ENCODE measurements at places on chromosomes 2 and 18.

DNA sequence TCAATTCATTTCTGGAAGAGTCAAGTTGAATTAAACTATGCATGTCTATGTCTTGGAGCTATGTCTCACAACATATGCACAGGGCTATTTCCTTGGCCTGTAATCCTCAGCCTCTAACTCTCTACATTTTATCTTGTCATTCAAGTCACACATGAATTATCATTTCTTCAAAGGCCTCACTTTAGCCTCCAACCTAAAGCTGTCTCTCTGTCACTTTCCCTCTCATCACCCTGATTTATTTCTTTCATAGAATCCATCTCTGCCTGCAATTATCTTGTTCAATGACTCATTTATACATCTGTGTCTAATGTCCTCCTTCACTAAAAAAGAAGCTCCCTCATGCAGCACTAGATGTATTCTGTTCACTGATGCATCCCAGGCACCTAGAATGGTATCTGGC, 614.2 kb upstream of the REG3G start:
- DNase-seq, result no peak

DNA sequence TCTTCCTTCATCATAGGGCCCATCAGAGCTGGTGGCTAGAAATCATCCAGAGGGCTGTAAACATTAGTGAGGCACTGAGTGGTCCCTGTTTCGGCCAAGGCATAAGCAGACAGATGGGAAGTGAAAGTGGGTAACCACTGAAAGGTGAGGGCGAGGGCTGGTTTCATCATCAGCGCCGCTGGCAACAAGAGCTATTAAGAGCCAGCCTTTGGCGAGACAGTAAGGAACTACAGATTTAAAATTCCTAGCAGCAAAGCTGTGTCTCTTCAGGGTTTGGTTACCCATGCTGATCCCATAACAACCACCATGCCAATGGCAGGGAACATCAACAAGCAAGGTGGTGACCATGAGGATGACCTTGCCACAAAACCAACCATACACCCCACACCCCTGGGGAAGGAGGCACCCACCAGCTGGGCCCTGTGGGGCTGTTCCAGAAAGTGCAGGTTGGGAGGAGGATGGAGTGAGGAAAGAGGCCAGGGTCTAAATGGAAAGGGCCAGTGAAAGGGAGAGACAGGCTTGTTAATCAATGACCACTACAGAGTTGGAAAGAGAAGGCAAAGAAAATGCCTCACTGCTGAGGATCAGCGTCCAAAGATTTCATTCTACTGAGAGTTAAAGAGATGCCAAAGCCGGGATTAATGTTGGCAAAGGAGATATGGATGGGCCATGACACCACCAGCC, 9.0 kb upstream of the SLC20A1 start:
- no peak for DNase-seq

GRCh38 chr2:6880200-6880733, 2.7 kb downstream of the RSAD2 start:
- DNase-seq, result no peak

- DNase-seq, result no peak
These were observed 94.5 kb upstream of the TMEM178A start for GRCh38 chr2:39571111-39571731.

- no peak for DNase-seq
These were observed 15.1 kb upstream of the YES1 start for GRCh38 chr18:827093-827677.

DNA sequence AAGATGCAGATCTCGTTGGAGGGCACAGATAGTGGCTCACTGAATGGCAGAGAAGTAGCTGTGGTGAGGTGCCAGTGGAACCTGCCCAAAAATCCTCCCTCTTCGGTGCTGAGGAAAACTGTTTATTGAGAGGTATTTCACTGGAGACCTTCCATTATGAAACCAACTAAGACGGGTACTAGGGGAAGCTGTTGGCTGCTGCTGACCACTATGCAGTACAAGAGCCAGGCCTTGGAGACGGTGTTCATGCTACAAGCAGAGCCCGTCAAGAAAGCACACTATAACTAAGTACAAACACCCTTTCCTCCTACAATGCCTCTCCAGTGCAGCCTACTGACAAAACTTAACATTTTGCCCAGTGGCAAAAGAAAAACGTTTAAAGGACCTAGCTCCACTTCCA, 4.6 kb downstream of the ARL5A start:
- peak; percentile 10 for DNase-seq

- DNase-seq, result no peak
These were observed 59.1 kb downstream of the MIB1 start for GRCh38 chr18:21799721-21800120.

- no peak for DNase-seq
These were observed 27.4 kb upstream of the WIPF1 start for GRCh38 chr2:174624895-174625430.

DNA sequence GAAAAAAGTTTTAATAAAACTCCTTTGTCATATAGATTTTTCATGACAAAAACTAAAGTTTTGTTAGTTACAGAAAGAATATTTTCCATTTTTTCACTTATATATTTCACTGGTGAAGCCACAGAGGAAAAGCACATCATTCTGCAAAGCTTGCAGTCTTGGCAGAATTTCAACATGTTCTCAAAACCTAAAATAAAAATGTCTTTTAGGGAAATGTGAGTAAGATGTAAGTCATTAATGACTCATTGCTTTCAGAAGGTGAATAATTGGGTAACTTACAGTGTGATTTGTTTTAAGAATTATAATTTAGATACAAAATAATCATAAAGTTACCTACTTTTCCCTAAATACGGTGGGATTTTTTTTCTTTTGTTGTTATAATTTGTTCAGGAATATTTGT, 43.4 kb upstream of the TNFRSF11A start:
- no peak for DNase-seq

GRCh38 chr18:5106730-5107129, 90.3 kb downstream of the AKAIN1 start:
- DNase-seq, result no peak

GRCh38 chr2:147451902-147452515, 392.8 kb upstream of the ACVR2A start:
- DNase-seq, result no peak

GRCh38 chr2:20471148-20471547, 24.3 kb downstream of the RHOB start:
- no peak for DNase-seq

- no peak for DNase-seq
These were observed 15.8 kb downstream of the M1AP start for GRCh38 chr2:74632209-74632938.

GRCh38 chr2:10835052-10835970, 22.7 kb upstream of the PDIA6 start:
- DNase-seq, result no peak

GRCh38 chr2:138090330-138090729, 126.1 kb downstream of the HNMT start:
- peak; percentile 54 for DNase-seq

GRCh38 chr2:239244625-239245024, 156.2 kb downstream of the HDAC4 start:
- DNase-seq, result no peak

GRCh38 chr2:172089633-172090032, 4.3 kb downstream of the DLX1 start:
- DNase-seq, result no peak

GRCh38 chr2:5119046-5119445, 573.1 kb upstream of the SOX11 start:
- no peak for DNase-seq

DNA sequence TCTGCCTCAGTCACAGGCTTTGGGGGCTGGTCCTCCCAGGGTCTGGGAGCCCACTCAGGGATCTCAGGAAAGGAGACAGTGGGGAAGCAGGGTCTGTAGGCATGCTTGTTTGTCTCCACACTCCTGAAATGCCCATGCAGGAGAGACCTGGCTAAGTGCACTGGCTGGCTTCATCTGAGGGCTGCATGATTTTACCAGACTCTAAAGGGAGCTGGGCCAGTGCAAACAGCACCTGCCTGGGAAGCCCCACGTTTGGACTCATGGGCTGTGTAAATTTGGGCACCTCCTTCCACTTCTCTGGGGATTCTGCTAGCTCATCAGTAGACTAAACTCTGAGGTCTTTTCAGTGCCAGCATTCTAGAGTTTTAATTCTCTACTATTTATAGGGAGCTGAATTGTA, 33.7 kb downstream of the LYPD1 start:
- no peak for DNase-seq

DNA sequence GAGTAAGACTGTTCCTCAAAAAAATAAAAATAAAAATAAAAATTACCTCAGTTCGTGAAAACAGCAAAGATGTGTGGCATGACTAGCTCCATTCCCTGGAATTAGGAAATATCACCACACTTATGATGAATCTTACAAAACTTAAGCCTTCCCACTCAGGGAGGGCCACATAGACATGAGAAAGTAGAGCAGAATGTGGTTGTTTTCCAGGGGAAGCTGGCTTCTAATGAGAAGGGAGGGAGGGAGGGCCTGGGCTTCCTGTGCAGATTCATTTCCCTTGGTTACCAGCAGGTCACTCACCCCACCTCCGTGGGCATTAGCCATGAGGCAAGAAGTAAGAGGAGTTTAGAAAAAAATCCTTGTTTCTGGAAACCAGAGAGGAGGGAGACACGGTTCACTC, 95.9 kb upstream of the RMDN2 start:
- DNase-seq, result no peak

DNA sequence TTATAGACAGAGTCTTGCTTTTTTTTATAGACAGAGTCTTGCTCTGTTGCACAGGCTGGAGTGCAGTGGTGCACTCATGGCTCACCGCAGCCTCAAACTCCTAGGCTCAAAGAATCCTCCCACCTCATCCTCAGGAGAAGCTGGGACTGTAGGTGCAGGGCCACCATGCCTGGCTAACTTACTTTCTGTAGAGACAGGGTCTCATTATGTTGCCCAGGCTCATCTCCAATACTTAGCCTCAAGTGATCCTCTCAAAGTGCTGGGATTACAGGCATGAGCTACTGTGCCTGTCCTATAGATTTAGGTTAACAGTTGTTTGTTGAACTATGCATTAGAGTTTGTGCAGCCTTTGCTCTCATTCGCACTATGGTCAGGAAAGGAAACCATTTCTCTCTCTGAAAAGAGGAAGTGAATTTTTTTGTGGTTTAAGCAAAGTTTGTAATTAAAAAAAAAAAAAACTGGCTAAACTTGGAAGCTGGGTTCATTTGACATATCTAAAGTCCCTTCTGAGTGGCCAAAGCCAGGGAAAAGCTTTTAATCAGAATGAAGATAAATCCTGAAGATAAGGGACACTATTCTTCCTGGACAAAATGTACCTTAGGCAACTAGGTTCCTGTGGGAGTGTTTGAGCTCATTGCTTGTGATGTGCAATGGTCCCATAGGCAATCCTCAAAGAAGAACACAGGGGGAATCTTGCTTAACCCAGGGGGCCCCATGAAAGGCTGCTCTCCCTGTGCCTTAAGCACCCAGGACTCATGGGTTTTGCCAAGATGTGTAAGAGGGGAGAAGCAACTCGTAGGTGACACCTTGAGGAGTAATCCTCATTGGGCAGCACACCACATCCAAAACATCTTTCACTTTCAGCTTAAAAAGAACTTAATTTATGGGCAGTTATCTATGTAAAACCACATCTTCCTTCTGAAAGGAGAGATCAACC, 201.7 kb downstream of the MREG start:
- peak; percentile 16 for DNase-seq

All from globus pallidus (tissue), 1 donor.